ELR (cell line): ENCODE measurements at places on chromosomes 1 and 21.

DNA sequence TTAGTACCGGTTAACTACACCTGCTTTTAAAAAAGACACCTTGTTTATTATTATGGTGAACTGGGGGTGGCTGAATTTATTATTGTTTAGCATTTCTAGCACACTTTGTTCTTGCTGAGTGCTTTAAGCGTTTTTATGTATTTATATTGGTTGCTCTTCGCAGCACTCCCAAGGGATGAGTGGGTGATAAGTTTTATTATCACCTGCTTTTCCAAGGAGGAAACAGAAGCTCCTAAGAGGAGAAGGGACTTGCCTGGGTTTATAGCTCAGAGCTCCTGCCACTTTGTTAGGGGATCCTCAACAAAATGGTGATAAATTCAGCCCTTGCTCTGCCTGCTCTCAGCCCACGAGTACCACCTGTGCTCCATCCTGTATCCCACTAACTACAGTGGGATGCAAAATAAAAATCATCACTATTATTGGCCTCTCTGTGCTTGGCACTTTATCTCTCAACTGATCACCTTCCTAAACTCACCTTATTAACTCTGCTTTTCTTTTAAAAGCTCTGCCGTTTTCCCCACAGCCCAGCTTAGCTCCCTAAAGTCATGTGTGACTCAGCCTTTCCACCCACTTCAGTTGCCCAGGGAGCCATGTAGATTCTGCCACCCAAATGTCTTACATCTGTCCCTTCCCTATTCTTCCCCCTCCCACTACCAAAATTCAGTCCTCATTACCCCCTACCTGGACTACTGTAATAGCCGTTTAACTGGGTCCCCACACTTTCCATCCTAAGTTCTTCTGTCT lies 44.5 kb downstream of the BCL9 start:
- DNase-seq, result no peak

- DNase-seq, result peak; percentile 28
Observed at GRCh38 chr1:9442278-9442846, 96.9 kb upstream of the SLC25A33 start.

GRCh38 chr1:245025525-245025924 lies 129.3 kb upstream of the KIF26B start:
- DNase-seq, result no peak

GRCh38 chr1:88736633-88737248 lies 52.7 kb downstream of the PKN2 start:
- peak; percentile 67 for DNase-seq

- no peak for DNase-seq
Observed at GRCh38 chr1:241286486-241286885, 70.5 kb downstream of the RGS7 start.

- no peak for DNase-seq
Observed at GRCh38 chr1:213689260-213689659, 298.5 kb upstream of the PROX1 start.

- peak; percentile 14 for DNase-seq
Observed at GRCh38 chr1:211236633-211237320, 22.4 kb upstream of the RCOR3 start.

GRCh38 chr1:99887890-99888289 lies 37.7 kb downstream of the AGL start:
- DNase-seq, result peak; percentile 1

- peak; percentile 13 for DNase-seq
Observed at GRCh38 chr1:23026568-23026967, 7.3 kb downstream of the KDM1A start.

DNA sequence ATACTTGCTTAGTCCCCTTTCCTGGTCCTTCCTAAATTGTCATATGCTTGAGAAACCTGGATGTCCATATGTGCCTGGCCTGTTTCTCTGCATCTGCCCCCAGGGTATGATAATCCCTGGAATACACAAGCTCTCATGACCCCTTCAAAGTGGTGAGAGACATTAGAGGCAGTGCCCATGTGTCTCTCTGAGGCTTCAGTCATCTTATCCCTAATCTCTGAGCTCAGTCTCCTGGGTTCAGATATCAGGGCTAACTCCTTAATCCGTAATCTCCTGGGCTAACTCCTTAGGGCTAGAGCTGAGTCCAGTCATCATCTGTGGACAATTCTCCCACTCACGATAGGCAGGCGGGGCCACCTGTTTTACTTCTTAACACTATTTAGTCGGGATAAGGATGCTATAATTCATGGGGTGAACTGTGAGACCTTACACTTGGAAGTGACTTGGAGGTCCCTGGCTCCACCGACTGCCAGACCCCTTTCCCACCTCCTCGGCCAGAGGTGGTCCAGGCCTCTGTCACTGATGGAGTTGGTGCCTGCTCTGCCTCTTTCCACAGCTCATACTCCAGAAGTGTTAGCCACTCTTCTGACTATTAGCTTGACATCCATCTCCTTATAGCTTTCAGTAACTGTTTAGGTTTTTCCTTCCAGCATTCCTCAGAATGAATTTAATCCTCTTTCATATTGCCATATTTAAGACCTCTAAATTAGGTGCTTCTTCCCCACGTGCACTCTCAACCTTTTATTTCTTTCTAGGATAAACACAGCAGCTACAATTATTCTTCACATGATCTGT lies 22.7 kb downstream of the CCN1 start:
- no peak for DNase-seq

DNA sequence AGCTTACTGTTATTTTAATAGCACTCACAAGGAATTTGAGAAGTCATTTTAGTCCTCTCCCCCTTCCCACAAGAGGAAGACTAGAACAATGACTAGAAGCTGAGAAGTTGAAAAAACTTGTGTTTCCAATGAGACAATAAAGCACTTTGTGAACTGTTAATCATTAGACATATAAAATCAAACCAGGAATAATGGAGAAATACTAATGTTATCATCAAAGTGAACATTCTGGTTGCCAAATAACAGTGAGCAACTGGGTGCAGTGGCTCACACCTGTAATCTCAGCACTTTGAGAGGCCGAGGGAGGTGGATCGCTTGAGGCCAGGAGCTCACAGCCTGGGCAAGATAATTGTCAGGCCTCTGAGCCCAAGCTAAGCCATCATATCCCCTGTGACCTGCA lies 54.0 kb upstream of the RASAL2 start:
- no peak for DNase-seq

- peak; percentile 84 for DNase-seq
Observed at GRCh38 chr1:152141971-152142584, 16.9 kb downstream of the RPTN start.

- DNase-seq, result no peak
Observed at GRCh38 chr1:51963592-51964308, 26.8 kb downstream of the RAB3B start.

DNA sequence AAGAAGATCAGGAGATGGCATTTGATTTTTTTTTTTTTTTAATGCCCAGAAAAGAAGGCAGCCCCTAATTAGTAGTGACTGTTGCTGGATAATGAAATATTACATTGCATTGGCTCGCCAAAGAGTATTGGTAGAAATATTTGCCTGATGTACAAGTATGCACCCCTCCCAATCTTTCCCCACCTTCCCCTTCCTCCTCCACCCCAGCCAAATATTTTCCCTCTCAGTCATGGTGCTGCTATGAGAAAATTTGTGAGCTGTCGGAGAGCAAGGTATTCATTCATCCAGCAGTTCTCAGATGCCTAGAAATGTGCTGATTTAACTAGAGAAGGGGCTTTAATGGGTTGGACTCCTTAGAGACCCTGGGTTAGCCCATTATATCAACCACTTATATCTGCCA lies 50.5 kb upstream of the IKBKE start:
- DNase-seq, result peak; percentile 45

- DNase-seq, result peak; percentile 78
Observed at GRCh38 chr1:64822621-64823020, 77.7 kb downstream of the RAVER2 start.

DNA sequence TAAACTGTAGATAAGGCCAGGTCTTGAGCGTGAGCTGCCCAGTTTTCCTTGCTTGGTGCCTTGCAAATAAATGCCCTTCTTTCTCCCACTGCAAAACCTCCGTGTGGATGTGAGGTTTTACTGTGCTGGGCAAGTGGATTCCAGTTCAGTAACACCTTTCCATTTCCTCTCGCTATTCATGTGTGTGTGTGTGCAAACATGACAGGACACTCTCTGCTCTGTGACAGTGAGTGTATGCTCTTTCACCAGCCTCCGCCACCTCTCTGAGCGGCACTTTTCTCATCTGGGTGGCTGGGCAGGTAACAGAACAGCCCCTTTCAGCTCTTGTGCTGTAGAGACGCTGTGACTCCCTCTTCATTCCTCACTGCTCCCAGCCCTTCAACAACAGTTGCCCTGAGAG lies 23.9 kb downstream of the CNIH3 start:
- DNase-seq, result no peak

GRCh38 chr1:36576118-36576517 lies 93.4 kb upstream of the CSF3R start:
- DNase-seq, result peak; percentile 62

- DNase-seq, result no peak
Observed at GRCh38 chr21:32364796-32365195, 28.0 kb downstream of the URB1 start.

DNA sequence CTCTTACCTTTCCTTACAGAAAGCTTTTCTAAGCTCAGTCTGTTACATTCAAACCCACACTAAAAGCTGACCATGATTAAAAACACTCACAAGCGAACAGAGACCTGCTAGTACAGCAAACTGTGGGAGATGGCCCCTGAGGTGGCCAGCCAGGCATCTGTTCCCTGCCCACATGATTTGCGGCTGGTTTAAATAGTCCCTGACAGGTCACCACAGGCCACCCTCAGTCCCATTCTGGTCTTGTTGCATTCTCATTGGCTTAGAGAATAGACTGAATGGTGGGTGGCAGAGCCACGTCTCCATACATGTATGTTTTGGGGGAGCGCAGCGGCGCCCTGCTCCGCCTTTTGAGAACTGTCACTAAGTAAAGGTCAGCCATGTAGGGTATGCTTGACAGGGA lies 2.3 kb upstream of the ACTA1 start:
- DNase-seq, result no peak

DNA sequence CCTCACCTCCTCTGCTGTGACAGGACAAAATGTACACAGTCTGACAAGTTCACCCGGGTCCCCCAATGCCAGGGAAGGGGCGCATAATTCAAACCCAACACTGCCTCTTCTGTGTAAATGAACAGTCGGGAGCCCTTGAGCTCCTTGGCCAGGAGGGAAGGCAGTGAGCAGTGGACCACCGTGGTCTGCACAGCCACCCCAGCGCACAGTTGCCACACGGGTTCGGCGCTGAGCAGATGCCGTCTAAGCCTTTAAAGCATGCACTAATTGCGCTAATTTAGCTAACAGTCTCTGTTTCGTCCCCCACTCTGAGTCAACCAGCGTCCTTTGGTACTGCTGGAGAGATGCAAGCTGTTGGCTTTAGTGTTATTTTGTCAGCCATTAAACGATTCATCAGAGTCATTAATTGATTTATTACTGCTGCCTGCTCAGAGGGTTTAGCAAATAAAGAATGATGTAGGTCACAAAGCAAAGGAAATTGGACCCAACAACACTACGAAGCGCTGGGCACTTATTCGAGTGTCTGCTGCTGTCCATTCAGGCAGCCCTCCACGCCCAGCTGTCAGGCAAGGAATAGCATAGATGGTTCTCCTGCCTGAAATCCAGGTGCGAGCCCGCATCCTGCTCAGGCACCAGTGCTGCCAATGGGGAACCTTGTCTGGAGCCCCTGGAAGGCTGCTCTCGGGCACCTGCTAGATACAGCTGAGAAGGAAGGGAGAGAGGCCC lies 91.5 kb downstream of the MRPL37 start:
- no peak for DNase-seq

GRCh38 chr1:64396817-64397216 lies 73.1 kb upstream of the CACHD1 start:
- DNase-seq, result no peak

DNA sequence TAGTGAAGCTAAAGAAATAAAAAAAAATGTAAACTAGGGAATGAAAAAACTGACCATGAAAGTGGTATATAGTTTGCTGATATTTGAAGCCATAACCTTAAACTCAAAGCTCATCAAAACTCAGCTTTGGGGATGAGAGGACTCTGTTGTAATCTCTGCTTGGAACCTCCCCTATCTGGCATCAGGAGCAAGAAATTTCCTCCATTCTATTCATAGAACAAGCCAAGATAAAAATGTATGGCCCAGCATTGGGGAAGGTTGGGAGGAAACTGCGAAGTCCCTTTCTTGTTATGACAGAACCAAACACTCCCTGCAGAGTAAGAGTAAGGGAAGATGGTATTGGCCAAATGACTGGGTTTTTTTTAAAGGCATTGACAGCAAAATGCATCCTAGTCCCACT lies 35.6 kb downstream of the MCOLN2 start:
- no peak for DNase-seq

DNA sequence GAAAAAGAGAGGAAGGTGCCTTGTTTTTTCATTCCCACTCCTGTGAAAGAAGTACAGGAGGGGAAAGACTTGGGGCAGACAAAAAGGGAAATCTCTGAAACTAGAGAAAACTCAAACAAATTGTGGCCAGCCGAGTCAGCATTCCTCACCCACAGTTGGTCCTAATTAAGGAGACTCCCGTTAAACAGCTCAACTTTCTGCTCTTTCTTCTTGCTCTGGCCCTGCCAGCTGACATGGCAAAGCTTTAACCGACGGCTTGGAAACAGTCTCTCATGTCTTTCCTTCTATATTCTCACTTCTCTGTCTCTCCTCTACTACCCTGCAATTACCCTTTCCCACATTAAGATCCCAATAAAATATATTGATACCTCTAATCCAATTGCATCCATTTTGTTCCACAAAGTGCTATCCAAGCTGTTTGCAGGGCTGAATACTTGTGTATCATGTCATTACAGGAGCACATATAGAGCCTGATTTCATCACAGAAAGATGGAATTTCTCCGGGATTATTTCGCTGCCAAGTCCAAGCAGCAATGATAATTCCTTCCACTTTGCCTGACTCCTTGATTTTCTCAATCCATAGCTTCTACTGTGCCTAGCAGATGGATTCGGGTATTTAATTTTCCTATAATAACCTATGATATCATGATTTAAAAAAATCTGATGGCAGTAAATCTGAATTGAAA lies 65.4 kb upstream of the IPO9 start:
- no peak for DNase-seq

DNA sequence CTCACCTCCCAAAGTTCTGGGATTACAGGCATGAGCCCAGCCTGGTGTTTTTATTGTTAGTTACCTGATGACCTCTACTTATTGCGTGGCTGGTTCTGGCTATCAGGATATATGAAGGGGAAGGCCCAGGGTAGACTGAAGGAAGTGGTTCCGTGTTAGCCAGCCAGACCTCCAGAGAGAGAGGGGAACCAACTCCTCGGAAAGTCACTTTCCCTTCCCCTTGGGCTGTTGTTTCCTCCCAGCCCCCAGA lies 2.5 kb upstream of the RCSD1 start:
- no peak for DNase-seq

DNA sequence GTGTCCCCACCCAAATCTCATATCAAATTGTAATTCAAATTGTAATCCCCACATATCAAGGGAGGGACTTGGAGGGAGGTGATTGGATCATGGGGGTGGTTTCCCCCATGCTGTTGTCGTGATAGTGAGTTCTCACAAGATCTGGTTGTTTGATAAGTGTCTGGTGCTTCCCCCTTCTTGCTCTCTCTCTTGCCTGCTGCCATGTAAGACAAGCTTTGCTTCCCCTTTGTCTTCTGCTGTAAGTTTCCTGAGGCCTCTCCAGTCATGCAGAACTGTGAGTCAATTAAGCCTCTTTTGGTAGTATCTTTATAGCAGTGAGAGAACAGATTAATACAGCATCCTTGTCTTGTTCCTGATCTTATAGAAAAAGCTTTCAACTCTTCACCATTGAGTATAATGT lies 6.5 kb upstream of the LRRC39 start:
- DNase-seq, result no peak
